ENCODE measurements at places on chromosomes 5 and 9.

GRCh38 chr5:173689171-173689736 is 72.8 kb upstream of the BOD1 start:
- DNase-seq: no peak

DNA sequence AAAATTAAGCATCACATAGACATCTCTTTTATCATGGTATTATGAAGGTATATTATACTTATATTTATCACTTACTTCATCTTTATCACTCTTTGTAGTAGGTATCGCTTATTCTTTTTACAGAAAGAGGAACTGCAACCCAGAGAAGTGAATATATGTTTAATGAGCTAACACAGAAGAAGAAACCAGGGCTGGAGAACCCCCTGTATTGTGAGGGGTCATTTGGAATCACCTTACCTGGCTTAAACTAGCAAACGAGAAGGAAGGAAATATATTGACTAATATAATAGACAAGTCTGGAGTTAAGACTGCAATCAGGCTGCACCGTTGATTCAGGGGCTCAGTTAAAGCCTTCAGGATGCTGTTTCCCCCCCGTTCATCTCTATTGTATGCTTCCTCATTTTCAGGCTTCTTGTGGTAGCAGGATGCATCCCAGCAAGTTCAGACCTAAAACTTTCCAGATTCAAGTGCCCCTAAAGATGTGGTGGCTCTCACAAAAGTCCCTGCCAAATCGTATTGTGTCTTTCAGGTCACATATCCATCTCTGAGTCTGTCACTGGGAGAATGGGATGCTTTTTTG is 146.4 kb downstream of the GCNT1 start:
- DNase-seq: no peak

GRCh38 chr9:21429191-21429590 is 11.0 kb upstream of the IFNA1 start:
- no peak for DNase-seq

- DNase-seq: peak; percentile 27
Measured at GRCh38 chr5:55344392-55344992, 36.7 kb downstream of the MTREX start.

DNA sequence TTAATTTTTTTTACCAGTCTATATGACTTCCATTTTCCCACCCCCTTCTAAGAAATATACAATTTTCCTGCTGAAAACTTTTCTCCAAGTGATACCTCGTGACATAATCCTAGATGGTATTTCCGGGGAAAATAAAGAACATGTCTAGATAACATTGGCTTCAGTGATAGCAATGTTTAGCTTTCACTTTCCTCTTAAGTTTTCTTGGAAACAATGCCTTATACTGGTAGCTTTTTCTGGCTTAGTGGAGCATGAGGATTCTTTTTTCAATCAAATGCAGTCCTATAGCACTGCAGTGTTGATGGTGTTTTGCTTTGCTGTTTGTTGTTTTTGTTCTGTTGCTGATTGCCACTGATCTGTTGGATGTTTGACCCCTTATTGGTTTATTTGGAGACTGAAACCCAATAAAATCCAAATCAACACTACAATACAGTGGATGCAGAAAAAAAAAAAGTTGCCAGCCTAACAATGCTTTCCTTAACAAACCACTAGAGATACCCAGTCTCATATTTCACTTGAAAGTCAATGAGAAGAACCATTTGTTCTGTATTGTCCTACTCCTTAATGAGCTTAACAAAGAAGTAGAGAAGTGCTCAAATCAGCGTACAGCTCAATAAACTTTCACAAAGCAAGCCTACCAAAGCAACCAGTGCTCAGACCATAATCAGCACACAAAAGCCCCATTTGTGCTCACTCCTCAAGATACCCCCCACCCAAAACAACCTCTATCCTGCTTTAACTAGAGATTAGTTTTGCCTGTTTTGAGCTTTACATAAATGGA is 74.2 kb upstream of the GRAMD2B start:
- no peak for DNase-seq

DNA sequence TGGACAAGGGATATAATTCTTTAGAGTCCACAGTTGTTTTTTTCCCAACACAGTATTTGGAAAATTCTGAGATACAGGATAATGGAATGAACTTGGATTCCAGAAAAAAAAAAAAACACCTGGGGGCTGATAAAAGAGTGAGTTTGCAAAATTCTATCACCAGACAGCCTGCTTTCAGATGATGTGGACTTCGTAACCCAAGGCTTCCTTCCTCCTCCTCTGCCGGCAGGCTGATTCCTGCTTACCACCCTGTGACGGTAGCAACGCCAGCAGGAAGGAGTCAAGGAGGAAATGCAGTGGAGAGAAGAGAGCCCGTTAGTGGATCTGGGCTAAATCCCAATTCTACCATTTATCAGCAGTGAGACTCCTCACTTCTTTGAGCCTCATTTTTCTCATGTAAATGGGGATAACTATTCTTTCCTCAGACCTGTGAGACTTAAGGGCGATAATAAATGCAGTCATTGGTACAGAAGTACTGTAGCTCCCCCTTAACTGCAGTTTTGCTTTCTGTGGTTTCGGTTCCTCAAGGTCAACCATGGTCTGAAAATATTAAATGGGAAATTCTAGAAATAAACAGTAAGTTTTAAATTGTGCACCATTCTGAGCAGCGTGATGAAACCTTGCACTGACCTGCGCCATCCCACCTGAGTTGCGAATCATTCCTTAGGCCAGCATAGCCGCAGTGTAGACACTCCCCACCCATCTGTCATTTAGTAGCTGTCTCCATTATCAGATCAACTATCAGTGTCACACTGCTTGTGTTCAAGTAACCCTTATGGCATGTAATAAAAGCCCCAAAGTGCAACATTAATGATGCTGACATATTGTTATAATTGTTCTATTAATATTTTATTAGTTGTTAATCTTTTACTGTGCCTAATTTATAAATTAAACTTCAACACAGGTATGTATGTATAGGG is 71.4 kb downstream of the DCP2 start:
- DNase-seq: no peak

GRCh38 chr9:131656356-131657036 is 83.4 kb downstream of the RAPGEF1 start:
- no peak for DNase-seq

- no peak for DNase-seq
Measured at GRCh38 chr5:45408067-45408466, 288.1 kb downstream of the HCN1 start.

DNA sequence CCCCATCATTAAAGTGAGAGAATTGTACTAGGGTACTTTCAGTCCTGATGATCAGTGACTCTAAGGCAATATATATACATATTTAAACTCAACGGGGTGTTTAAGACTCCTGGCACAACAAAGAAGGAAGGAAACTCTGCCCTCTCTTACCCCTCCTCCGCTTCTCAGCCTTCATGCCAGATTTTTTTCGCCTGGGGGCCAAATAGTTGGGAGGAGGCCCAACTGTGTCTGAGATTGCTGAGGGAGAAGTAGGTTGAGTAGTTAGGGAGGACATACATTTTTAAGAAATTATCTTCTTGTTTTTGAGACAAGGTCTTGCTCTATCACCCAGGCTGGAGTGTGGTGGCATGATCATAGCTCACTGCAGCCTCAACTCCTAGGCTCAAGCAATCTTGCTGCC is 127.7 kb upstream of the SHB start:
- no peak for DNase-seq

- DNase-seq: no peak
Measured at GRCh38 chr9:31323726-31324444, 1060.6 kb upstream of the ACO1 start.

DNA sequence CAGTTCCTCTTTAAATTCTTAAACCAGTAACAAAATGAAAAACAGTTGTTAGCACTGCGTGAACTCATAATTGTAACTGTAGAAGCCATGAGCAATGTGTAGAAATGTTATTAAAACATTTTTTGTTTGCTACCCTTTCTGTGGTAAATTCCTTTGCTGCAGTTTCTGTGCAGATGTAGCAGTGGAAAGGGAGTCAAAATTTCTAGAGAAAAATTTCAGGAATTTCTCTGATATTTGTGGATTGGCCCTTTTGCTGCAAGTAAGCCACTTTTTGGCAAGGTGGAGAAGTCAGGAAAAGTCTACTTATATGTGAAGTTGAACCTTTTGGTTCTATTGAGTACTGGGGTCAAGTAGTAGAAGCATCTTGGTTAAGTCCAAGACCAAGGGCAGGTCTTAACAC is 10.1 kb downstream of the FBXL7 start:
- DNase-seq: no peak

GRCh38 chr5:158935215-158935614 is 164.5 kb downstream of the EBF1 start:
- DNase-seq: no peak

- no peak for DNase-seq
Measured at GRCh38 chr5:115859378-115859777, 17.6 kb downstream of the AP3S1 start.

GRCh38 chr5:89950234-89950633 is 459.3 kb downstream of the CETN3 start:
- no peak for DNase-seq

DNA sequence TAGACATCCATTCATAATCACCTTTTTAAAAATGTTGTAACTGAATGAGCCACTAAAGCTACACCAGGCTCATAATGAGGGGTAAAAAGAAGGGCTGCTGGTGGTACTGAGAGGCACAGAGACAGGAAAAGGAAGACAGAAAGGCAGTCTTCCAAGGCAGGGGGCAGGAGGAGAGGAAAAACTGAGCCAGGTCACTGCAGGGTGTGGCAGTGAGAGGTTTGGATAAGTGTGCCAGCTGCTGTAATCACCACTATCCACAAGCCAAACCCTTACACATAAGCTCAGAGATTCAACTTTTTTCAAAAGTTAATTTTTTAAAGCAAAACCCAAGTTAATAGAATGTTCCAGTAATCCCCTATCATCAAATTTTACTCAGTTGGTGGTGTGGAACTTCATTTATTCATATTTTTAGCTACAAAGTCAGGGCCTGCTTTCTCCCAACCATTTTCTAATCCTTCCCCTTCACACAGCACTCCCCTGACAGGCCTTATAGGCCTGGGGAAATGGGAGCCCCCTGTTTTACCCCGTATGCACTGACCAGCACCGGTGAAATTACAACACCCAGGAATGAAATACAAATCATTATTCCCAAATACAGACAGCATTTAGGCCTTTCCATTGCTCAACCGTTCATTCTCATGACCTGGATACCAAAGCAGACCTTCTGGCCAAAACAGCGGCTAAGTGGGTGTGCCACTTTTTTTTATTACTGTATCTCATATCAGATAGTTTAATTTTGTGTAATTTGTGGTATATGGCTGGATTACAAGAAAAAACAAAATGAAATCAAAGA is 76.3 kb downstream of the EFNA5 start:
- no peak for DNase-seq

GRCh38 chr5:10746711-10747110 is 14.3 kb downstream of the DAP start:
- no peak for DNase-seq

DNA sequence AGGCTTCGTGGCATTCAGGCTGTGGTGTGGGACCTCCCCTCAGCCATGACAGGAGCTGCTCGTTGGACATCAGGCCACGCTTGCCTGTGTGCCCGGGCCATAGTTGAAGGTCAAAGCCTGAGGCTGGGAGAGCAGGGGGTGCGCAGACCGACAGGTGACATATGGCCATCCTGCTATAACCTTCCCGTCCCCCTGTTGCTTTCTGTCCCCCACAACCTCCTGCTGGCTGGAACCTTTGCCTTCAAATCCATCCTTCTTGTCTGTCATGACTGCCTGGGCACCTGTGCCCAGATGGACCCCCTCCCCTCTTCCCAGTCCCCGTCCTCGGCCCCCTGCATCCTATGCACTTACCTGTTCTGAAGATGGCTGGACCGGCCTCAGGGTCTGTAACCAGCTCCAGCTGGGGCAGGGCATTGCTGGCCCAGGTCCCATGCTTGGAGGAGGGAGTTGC is 83.2 kb downstream of the WNK2 start:
- DNase-seq: no peak

GRCh38 chr5:6707852-6708251 is 5.4 kb upstream of the TENT4A start:
- no peak for DNase-seq

- peak; percentile 35 for DNase-seq
Measured at GRCh38 chr5:168706655-168707069, 127.5 kb upstream of the PANK3 start.

DNA sequence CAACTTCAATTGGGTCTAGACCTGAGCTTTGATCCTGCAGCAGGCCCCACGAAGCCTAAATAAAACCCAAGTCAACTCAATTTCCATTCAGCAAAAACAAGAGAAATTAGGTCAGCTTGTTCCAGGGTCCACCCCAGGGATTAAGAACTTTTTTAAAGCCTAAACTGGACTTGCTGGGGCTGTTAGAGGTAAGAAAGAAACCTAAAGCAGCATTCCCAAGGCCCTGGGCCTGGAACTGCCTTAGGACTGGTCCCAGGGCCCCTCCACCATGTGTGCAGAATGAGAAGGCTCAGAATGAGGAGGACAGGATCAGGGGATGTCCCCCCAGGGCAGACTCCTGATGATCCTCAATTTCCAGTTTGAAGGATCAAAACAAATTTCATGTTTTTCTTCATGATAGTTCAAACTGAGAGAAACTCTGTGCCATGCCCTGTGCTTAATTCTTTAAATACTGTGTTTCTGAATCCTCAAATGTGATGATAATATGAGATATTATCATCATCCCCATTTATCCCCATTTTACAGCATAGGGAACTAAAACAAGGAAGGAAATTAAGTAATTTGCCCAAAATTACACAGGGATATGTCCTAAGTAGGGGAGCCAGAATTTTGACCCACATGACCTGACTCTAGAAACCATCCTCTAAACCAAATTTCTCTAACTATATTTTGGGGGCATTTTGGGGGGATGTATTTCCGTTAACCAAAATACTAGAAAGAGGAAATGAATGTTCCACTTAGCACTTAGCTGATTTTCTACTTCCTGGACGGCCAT is 64.5 kb downstream of the DENND1A start:
- DNase-seq: no peak

- DNase-seq: no peak
Measured at GRCh38 chr9:89598926-89599325, 5.9 kb upstream of the GADD45G start.

- DNase-seq: peak; percentile 78
Measured at GRCh38 chr5:55232985-55233928, at the start of gene CCNO. CCNO (minus strand) TSS chr5:55233608; CDS start chr5:55233523, 85 bp downstream.

- DNase-seq: peak; percentile 52
Measured at GRCh38 chr5:148730942-148731898, 76.9 kb upstream of the HTR4 start.

DNA sequence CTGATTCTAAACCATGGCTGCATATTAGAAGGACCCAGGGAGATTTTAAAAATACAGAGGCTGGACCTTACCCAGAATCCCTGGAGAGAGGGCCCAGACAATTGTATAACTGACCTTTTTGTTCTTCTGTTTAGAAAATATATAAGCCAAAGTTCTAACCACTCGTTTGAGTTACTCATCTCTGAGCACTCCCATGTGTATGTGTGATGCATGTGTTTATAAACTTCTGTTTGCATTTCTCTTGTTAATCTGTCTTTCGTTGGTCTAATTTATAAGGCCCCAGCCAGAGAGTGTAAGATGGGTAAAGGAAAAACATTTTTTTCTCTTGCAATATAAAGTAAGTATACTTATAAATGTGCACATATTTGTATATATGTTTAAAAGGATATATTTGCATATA is 443.9 kb downstream of the ZNF608 start:
- no peak for DNase-seq

GRCh38 chr5:135592312-135593045 is 13.7 kb upstream of the CXCL14 start:
- DNase-seq: no peak

Data from HTR-8/SVneo (cell line).